ENCODE measurements at places on chromosomes 1 and 21. TPM values are rescaled to one million over a fixed set of nuclear protein-coding genes. Genes with fewer than 3 reads are reported as not detected.

ZBED6 gene
- polyA plus RNA-seq, result 0.03 TPM

AHCYL1 gene
- polyA plus RNA-seq, result 25.2 TPM

CASP9 gene
- 3.7 TPM for polyA plus RNA-seq

APCS gene
- not detected for polyA plus RNA-seq

UBXN10 gene
- polyA plus RNA-seq, result 0.06 TPM

LY9 gene
- not detected for polyA plus RNA-seq

AGRN gene
- 192 TPM for polyA plus RNA-seq

LCE1B gene
- polyA plus RNA-seq, result 0.54 TPM

C8A gene
- not detected for polyA plus RNA-seq

BLZF1 gene
- polyA plus RNA-seq, result 13.9 TPM

GBP1 gene
- 6.6 TPM for polyA plus RNA-seq

TTC4 gene
- 21.7 TPM for polyA plus RNA-seq

RIIAD1 gene
- not detected for polyA plus RNA-seq

SIPA1L2 gene
- polyA plus RNA-seq, result 0.26 TPM

ITLN2 gene
- polyA plus RNA-seq, result not detected

PALMD gene
- polyA plus RNA-seq, result 0.60 TPM

TFF1 gene
- not detected for polyA plus RNA-seq

TSPAN1 gene
- 144 TPM for polyA plus RNA-seq

CNKSR1 gene
- polyA plus RNA-seq, result 20.3 TPM

AGMAT gene
- polyA plus RNA-seq, result 0.78 TPM

CXADR gene
- polyA plus RNA-seq, result 3.8 TPM

SDC3 gene
- 10.8 TPM for polyA plus RNA-seq

SPRR2B gene
- polyA plus RNA-seq, result not detected
